ENCODE measurements at places on chromosomes 1 and 21. TPM values are rescaled to one million over a fixed set of nuclear protein-coding genes. Genes with fewer than 3 reads are reported as not detected.

Gene POU3F1
- polyA plus RNA-seq, result 0.32 TPM

Gene GRIK3
- polyA plus RNA-seq, result not detected

Gene TOMM20
- 67.9 TPM for polyA plus RNA-seq

Gene IGSF9
- 5.8 TPM for polyA plus RNA-seq

Gene TCHH
- 0.14 TPM for polyA plus RNA-seq

Gene FCER1A
- polyA plus RNA-seq, result not detected

Gene UTS2
- not detected for polyA plus RNA-seq

Gene CADM3
- not detected for polyA plus RNA-seq

Gene SAMD13
- 0.32 TPM for polyA plus RNA-seq

Gene S100A14
- 1,249 TPM for polyA plus RNA-seq

Gene FOXD2
- 0.05 TPM for polyA plus RNA-seq

Gene CD164L2
- 2.7 TPM for polyA plus RNA-seq

Gene ARTN
- polyA plus RNA-seq, result 27.2 TPM

Gene UBE2Q1
- polyA plus RNA-seq, result 17.2 TPM

Gene KIF2C
- 17.6 TPM for polyA plus RNA-seq

DNA sequence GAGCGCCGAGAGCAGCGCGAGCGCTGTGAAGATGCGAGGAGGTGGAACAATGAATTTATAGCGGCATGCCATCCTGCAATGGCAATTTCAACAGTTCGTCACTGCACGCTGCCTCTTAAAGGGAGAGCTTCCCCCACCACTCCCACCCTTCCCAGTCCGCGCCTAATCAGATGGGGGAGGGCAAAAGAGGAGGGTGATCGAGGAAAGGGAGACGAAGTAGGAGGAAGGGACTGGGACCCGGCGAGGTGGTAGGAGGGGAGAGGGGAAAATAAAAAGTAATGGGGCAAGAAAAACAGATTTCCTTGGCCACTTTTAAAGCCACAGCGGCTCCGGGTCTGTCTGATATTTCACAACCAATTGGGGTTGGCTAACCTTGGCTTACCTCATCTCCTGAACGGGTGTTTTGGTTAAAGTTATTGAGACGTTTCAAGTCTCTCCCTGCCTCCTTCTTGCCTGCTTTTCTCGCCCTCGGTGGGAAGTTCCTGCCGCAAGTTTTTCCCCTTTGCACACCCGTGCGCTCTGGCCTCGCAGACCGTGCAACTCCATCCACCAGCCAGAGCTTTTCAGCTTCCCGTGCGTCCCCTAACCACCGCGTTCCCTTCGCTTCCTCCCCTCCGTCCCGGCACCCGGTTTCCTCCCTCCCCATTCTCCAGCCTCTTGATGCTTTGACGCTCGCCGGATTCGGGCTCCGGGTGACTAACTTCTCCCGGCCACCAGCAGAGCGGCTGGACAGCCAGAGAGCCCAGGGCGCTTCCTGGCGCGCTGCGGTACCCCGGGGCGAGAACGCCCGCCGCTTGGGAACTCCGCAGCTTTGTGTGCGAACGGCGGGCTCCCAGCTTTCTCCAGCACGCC lies at the start of gene ADAMTS5:
TSS of gene ADAMTS5 (minus strand) at position 27 of the 852 bp plus-strand sequence. CDS start 697 bp downstream, outside the sequence.
- DNase-seq, result no peak

GRCh38 chr1:10867138-10867721 lies 70.8 kb upstream of the CASZ1 start:
- no peak for DNase-seq

- DNase-seq, result no peak
These were observed 40.9 kb downstream of the ACTL8 start for GRCh38 chr1:17795836-17796645.

GRCh38 chr1:234997896-234998741 lies 130.5 kb downstream of the TOMM20 start:
- peak; percentile 99 for DNase-seq

DNA sequence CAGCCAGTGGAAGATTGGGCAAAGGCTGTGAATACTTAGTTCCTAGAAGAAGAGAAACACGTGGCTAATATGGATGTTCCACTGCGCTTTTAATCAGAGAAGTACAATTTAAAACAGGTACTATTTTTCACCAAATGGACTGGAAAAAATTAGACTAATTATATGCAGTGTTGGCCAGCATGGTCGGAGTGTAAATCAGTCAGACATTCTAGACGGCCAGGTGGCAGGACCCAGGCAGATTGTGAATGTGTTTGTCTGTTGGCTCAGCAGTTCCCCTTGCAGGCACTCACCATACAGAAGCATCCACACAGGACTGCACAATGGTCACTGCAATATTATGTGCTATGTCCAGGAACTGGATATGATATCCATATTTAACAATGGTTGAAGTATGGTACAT lies 23.9 kb upstream of the SLC25A34 start:
- DNase-seq, result no peak

DNA sequence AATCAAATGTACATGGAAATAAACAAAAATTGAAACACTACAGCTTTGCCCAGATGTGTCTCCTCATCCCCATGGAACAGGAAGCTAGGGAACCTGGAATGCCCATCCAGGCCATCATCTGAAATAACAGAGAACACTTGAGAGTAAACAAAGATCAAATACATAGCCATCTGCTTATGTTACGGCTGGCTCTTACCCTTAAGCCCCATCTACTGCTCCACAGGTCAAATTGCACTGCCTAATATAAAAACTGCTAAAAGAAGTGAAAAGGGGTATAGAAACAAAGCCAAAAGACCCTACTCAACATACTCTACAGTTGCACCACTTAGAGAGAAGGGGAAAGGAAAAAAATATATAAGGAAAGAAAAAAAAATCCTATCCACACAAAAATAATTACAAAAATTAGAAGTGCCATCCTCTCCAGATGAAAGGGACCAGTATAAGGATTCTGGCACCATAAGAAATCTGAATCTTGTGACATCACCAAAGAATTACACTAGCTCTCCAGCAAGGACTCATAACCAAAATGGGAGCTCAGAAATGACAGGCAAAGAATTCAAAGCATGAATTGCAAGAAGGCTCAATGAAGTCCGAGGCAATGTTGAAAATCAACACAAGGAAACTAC lies 26.9 kb downstream of the OR6Y1 start:
- DNase-seq, result no peak

- DNase-seq, result no peak
These were observed 2.3 kb downstream of the SPEN start for GRCh38 chr1:15849775-15850324.

DNA sequence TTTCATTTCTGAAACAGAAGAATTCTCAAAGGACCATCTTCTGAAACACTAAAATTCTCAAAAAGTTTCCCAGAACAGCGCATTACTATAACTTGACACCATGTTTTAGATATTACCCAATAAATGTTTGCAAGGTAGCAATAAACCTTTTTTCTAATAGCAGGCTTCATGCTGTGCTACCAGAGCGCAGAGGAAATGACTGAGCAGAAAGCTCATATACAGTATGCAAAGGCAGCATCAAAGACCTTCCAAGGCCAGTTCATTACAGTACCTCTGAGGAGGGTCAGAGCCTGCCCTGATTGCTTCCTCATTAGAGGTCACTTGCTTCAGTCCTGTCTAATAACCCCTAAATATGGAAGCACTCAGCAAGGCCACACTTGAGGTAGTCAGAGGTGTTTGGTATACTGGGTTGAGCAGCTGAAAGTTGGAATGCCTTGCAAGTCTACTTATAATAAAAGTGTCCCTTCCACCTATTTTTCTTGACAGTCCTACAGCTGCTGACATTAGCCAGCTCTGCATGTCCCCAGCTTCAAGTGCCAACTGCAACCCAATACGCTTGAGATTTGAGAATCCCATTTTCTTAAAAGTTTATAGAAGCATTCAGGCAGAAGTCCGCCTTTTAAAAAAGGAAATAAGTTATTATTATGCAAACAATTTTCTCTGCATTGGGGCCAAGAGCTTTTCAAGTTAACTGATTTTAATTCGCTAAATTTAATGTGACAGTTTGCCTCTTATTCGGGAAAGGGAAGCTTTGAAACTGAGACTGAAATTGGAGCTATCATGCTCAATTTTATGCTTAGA lies 207.2 kb downstream of the ZC3H11B start:
- no peak for DNase-seq

GRCh38 chr1:51973587-51974474 lies 16.7 kb downstream of the RAB3B start:
- DNase-seq, result no peak

- DNase-seq, result no peak
These were observed 115.3 kb upstream of the FMN2 start for GRCh38 chr1:239976130-239976968.

GRCh38 chr1:18282851-18283600 lies 175.4 kb downstream of the IGSF21 start:
- DNase-seq, result no peak

DNA sequence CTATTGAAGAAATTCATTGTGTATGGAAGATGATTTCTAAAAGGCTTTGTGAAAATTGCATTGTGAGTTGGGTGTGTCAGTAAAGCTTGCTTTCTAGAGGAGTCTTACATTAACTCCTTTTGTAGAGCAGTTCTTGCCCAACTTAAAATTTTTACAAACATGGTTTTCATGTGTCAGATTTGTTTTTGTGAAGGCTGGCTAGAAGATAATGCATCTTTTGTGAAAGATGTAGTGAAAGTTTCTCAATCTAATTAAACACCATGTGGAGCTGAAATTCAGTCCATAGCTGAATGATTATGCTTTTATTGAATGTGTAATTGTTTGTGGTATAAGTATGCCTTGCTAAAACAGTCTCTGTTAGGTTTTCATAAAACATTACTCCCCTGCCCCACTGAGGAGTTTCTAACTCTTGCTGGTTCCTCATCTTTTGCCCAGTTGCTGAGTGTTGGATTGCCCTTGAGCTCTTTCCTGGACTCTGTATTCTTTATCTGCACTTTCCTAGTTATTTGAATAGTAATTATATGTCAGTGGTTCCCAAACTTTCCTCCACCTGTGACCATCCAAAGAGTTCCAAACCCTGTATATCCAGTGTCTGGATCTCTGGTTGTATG lies 38.0 kb downstream of the KCTD3 start:
- no peak for DNase-seq

DNA sequence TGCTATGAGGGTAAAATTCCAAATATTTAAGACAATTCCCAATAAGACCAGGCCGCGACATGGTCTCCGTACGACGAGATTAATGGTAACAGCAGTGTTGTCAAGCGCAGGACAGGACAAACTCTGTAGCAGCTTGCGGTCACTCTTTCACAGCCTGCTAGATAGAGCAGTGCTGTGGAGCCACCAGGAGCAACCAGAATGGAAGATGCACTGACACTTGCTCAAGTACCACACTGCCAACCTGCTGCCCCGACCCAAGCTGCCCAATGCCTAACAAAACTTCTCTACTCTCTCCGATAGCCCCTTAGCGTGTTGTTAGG lies 636 bp downstream of the WARS2 start:
- DNase-seq, result no peak

DNA sequence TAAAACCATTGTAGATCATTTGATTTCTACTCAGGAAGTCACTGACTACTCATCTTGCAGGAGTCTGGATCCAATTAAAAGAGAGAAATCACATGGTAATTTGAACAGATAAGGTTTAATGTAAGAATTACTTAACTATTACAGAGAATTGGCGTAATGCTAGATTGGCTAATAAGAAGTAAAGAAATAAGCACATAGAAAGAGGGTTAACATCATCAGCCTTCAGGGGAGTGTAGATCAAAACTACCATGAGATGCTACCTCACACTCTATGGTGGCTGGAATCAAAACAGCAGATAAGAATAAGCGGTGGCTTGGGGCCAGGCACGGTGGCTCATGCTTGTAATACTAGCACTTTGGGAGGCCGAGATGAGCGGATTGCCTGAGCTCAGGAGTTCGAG lies 11.7 kb downstream of the ST3GAL3 start:
- no peak for DNase-seq

- no peak for DNase-seq
These were observed 53.3 kb downstream of the B3GALNT2 start for GRCh38 chr1:235450886-235451483.

GRCh38 chr1:175536369-175536768 lies 207.0 kb downstream of the TNR start:
- no peak for DNase-seq

DNA sequence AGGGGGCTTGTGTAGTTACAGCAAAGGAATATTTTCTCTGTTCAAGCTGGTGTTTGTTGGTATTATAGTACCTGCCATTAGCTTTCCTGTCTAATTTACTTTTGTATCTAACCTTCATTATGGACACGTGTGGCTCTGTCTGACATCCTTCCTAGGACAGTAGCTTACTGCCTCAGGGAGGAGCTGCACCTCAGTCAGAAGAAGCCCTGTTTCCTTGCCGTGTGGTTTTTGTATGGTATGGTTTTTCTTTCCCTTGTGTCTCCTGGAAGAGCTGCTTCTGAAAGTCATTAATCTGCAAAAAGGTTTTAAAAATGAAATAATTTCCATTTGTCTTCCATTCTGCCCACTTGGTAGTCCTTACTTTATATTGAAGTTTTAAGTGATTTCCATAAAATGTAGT lies 17.4 kb upstream of the CRB1 start:
- DNase-seq, result no peak

DNA sequence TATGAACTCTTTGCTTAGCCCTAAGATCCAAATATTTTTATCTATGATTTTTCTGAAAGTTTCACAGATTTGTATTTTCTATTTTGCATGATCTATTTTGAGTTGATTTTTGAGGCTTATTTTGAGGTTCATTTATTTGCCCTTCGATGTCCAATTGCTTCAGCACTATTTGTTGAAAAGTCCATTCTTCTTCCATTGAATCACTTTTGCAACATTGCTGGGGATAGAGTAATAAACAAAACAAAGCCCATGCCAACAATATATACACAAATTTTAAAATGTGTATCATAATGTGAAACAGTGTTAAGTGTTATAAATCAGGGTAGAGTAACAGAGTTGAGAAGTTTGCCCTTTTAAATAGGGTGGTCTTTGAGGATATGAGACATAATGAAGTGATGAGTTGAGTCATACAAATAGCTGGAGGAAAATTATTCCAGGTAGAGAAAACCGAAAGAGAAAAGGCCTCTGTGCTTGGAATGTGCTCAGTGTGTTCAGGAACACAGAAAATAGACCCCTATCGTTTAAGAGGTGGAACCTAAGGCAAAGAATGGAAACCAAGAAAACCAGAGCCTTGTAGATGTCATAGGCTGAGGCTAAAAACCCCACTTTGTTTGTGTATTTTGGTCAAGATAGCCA lies 172.7 kb upstream of the NR5A2 start:
- no peak for DNase-seq

DNA sequence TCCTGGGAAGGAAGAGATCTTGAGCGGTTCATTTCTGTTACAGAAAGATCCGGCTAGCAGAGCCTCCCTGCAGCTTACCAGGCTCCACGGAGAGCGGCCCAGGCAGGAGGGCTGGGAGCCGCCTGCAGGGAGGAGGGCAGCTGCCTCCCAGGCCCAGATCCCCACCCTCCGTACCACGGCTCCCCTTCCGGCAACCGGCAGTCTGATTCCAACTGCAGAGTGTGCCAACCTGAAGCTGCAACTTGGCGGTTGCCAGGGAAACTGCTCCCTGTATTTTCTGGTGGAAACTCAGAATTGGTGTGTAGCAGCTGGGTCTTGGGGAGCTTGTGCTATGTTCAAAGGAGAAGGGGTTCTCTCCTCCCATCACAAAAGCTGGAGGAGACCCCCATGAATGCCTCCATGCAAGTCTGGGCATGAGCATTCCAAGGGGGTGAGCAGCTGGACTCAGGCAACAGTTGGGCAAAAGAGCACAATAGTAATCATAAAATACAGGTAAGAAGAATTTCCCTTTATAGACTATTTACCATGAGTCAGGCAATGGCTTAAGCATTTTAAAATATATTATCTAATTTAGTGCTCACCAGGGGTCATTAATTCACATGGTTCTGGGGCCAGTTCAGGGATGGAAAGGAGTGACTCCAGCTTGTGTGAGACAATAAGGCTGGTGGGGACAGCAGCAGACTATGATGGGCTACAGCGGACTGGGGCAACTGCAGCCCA lies 46.1 kb upstream of the KAZN start:
- DNase-seq, result no peak

GRCh38 chr1:16631248-16632043 lies 18.1 kb upstream of the NBPF1 start:
- no peak for DNase-seq

Data from keratinocyte (primary cell).